Osteoblast (primary cell): ENCODE measurements at places on chromosomes 5 and 9. TPM values are rescaled to one million over a fixed set of nuclear protein-coding genes. Genes with fewer than 3 reads are reported as not detected.

DNA sequence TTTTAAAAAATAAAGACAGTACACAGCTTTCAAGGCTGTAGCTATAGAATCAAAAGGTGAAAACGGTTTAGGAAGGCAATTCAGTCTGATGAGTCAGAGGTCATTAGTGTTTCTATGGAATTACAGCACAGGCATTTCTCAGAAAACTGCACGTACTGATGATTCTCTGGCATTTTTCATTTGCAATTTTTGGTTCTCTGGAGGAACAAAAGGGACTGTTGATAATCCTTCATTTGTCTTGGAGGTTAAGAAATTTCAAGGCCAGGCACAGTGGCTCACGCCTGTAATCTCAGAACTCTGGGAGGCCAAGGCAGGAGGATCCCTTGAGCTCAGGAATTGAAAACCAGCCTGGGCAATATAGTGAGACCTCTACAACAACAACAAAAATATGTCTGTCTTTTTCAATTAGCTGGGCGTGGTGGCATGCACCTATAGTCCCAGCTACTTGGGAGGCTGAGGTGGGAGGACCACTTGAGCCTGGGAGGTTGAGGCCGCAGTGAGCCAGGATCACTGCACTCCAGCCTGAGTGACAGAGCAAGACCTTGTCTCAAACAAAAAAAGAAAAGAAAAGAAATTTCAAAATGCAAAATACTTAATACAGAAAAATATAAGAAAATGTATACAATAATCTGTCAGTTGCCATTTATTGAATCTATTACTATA, 27.3 kb downstream of the NR6A1 start:
- no peak for DNase-seq
- H3K4me1 ChIP-seq = no peaks in the 10 kb centered on the region
- H3K4me3 ChIP-seq = no peak overlapping the region
- H3K27ac ChIP-seq = no peak overlapping the region

DNA sequence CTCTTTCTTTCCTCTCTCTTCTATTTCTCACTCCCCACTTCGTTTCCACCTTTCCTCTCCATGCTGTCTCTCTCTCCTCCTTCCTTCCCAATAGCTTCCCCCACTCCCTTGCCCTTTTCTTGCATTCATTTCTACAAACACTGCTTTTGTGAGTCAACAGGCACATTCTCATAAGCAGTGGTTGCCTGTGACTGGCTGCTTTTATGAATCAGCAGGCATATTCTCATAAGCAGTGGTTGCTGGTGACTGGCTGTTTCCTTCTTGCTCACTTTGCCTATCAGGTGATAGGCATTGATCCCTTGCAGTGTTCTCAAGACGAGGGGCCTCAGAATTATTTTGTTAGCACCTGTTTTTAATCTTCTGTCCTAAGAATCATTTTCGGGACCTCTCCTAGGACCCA, 116.1 kb upstream of the ACTBL2 start:
- no peak overlapping the region for H3K27ac ChIP-seq
- peaks cover 8% of the 10 kb centered on the region for H3K4me1 ChIP-seq
- H3K36me3 ChIP-seq = no peaks in the 10 kb centered on the region
- DNase-seq = peak; percentile 85

GRCh38 chr5:111582993-111583601, 70.8 kb upstream of the STARD4 start:
- peak overlapping the region; percentile 69 for H3K27ac ChIP-seq
- no peak overlapping the region for H3K4me3 ChIP-seq
- H3K4me1 ChIP-seq = peaks cover 38% of the 10 kb centered on the region
- H3K27me3 ChIP-seq = no peaks in the 10 kb centered on the region
- H3K36me3 ChIP-seq = no peaks in the 10 kb centered on the region
- peak; percentile 74 for DNase-seq

SLC26A2 gene
- 22.1 and 22.7 TPM in 2 replicates for total RNA-seq

OTP gene
- under 0.01 TPM in 1 of 2 replicates, not detected in the other for total RNA-seq

- H3K27me3 ChIP-seq = no peaks in the 10 kb centered on the region
- peak; percentile 46 for DNase-seq
- H3K4me1 ChIP-seq = no peaks in the 10 kb centered on the region
- H3K27ac ChIP-seq = no peak overlapping the region
- H3K36me3 ChIP-seq = no peaks in the 10 kb centered on the region
- H3K4me3 ChIP-seq = no peak overlapping the region
These were observed 17.9 kb upstream of the POC5 start for GRCh38 chr5:75734913-75735789.

GRCh38 chr5:81878333-81878732, 93.5 kb upstream of the ATG10 start:
- H3K36me3 ChIP-seq = no peaks in the 10 kb centered on the region
- H3K27me3 ChIP-seq = peaks cover 8% of the 10 kb centered on the region
- DNase-seq = no peak
- no peak overlapping the region for H3K27ac ChIP-seq
- no peaks in the 10 kb centered on the region for H3K4me1 ChIP-seq

GMCL2 gene
- not detected in 2 replicates for total RNA-seq

DNA sequence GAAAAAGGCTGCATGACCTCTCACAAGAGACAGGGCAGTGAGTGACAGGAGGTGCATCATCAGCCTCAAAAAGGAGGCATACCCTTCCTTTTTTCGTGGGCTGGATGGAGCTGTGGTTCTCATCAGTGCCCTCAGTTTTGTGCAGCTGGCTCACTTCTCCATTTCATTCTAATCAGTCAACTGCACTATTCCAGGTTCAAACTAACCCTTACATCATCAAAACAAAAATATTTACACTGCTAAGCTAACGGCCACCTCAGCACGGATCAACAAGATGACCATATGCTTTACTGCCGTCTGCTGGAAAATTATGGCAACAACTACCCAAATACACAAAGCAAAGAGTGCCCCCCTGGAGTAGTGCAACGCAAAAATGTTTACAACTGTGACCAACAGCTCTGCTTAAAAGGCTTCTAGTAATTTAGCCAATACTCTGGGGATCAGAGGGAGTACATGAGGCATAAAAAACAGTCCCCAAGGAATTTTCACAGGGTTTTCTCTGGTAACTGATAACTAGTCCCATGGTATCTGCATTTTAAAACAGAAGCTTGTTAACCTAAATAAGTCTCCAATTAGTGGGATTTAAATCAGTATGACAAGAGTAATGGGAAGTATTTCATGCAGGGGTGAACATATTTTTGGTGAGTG, 10.8 kb downstream of the KCNV2 start:
- H3K27ac ChIP-seq = no peak overlapping the region
- DNase-seq = no peak
- no peak overlapping the region for H3K4me3 ChIP-seq
- H3K27me3 ChIP-seq = no peaks in the 10 kb centered on the region
- H3K36me3 ChIP-seq = no peaks in the 10 kb centered on the region
- H3K4me1 ChIP-seq = peaks cover 12% of the 10 kb centered on the region

- H3K4me1 ChIP-seq = peaks cover 18% of the 10 kb centered on the region
- no peak overlapping the region for H3K4me3 ChIP-seq
- no peak overlapping the region for H3K27ac ChIP-seq
- no peaks in the 10 kb centered on the region for H3K27me3 ChIP-seq
- H3K36me3 ChIP-seq = no peaks in the 10 kb centered on the region
These were observed 276.9 kb downstream of the SEMA5A start for GRCh38 chr5:9269014-9269413.

- peaks cover 6% of the 10 kb centered on the region for H3K4me1 ChIP-seq
- no peaks in the 10 kb centered on the region for H3K27me3 ChIP-seq
- H3K4me3 ChIP-seq = no peak overlapping the region
- DNase-seq = peak; percentile 92
- no peak overlapping the region for H3K27ac ChIP-seq
These were observed 68.9 kb downstream of the BOD1 start for GRCh38 chr5:173547579-173547978.

DNA sequence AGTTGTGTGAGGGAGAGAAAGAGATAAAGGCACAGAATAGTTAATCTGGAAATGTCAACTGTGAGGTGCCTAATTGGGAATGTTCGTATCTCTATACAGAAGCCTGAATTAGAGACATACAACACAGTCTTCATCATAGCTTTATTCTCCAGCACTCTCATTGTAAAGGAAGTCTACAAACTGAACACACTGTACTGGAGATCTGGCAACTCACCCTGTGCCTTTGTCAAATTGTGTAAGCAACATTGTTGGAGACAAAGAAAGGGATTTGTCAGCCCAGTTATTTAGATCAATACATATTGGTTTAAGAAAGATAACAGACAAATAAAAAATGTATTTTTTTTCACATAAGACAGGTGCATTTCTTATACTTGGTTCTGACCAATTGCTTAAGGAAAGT, 832.9 kb upstream of the DMAC1 start:
- H3K4me1 ChIP-seq = no peaks in the 10 kb centered on the region
- H3K27ac ChIP-seq = no peak overlapping the region
- no peaks in the 10 kb centered on the region for H3K36me3 ChIP-seq
- H3K27me3 ChIP-seq = no peaks in the 10 kb centered on the region
- DNase-seq = no peak

SLC24A2 gene
- under 0.01 TPM in 1 of 2 replicates, not detected in the other for total RNA-seq

DNA sequence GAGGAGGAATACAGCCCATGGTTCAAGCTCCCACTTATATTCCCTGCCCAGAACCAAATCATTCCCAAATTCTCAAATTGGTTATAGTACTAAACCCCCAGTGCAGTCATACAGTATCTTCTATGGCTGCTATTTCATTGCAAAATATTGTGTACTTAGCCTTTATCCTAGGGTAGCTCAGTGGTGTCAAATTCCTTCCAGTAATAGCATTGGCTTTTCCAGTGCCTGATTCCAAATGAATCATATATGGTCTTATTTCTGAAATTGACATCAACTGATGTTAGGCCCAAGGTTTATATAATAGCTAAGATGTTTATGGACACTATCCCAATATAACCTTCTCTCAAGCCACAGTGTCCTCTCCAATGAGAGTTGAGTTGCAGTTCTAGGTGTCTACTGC, 256.7 kb downstream of the NDUFS4 start:
- no peak for DNase-seq
- no peaks in the 10 kb centered on the region for H3K27me3 ChIP-seq
- no peak overlapping the region for H3K27ac ChIP-seq
- peaks cover 3% of the 10 kb centered on the region for H3K4me1 ChIP-seq
- H3K4me3 ChIP-seq = no peak overlapping the region
- H3K36me3 ChIP-seq = no peaks in the 10 kb centered on the region

- H3K36me3 ChIP-seq = no peaks in the 10 kb centered on the region
- H3K27me3 ChIP-seq = no peaks in the 10 kb centered on the region
- no peak overlapping the region for H3K27ac ChIP-seq
- no peak for DNase-seq
These were observed 456.5 kb downstream of the ZSWIM6 start for GRCh38 chr5:61788548-61788947.

CRHBP gene
- under 0.01 TPM in 1 of 2 replicates, not detected in the other for total RNA-seq

GRCh38 chr9:93098236-93098946, 2.4 kb downstream of the CARD19 start:
- no peaks in the 10 kb centered on the region for H3K27me3 ChIP-seq
- peak overlapping the region; percentile 66 for H3K27ac ChIP-seq
- H3K36me3 ChIP-seq = no peaks in the 10 kb centered on the region

- no peaks in the 10 kb centered on the region for H3K4me1 ChIP-seq
- peaks cover 43% of the 10 kb centered on the region for H3K27me3 ChIP-seq
- no peak overlapping the region for H3K27ac ChIP-seq
- no peak overlapping the region for H3K4me3 ChIP-seq
- H3K36me3 ChIP-seq = no peaks in the 10 kb centered on the region
These were observed 169.7 kb upstream of the TBCA start for GRCh38 chr5:77945874-77946273.
